Astrocyte (in vitro differentiated cells and primary cell): ENCODE measurements at places on chromosomes 7 and 10. TPM values are rescaled to one million over a fixed set of nuclear protein-coding genes. Genes with fewer than 3 reads are reported as not detected.

DNA sequence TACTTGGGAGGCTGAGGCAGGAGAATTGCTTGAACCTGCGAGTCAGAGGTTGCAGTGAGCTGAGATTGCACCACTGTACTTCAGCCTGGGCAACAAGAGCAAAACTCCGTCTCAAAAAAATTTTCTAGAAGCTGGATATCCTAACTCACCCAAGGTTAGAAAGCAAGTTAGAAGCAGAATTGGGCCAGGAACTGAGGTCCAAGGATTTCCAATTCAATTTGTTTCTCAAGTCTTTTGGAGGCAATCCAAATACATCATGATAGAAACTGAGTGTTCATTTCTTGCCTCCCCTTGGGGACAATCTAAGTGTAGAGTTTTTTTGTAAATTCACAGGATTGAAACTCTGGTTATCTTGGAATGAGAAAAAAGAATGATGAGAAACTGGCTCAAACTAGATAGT is 45.5 kb downstream of the LAMB1 start:
- no peak for DNase-seq
- no peak overlapping the region for H3K27ac ChIP-seq
- H3K27me3 ChIP-seq: no peaks in the 10 kb centered on the region
- H3K4me3 ChIP-seq: no peak overlapping the region

DNA sequence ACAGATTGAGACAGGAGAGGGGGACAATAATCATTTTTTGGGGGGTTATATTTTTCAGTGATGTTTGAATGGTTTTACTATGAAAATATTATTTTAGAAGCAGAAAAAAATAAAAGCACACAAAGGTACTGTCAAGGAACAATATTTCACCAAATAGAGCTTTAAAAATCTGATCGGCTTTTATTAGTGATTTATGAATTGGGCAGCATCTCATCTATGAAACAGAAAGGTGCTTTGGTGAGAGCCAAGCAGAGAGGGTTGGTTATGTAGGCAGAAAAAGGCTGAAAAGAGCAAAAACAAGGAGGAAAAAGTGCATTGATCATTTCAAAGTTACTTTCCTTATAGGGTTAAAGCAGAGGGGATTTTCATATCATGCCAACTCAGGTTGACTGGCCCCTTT is 26.4 kb upstream of the CPA2 start:
- no peaks in the 10 kb centered on the region for H3K36me3 ChIP-seq
- no peak overlapping the region for H3K27ac ChIP-seq
- no peak overlapping the region for H3K4me3 ChIP-seq
- no peaks in the 10 kb centered on the region for H3K27me3 ChIP-seq
- no peak for DNase-seq

- H3K27ac ChIP-seq: no peak overlapping the region
- H3K27me3 ChIP-seq: peaks cover 88% of the 10 kb centered on the region
- peak; percentile 3 for DNase-seq
- H3K36me3 ChIP-seq: no peaks in the 10 kb centered on the region
Observed at GRCh38 chr7:155375337-155376277, 77.9 kb downstream of the INSIG1 start.

GRCh38 chr10:29254123-29255046 is 34.5 kb upstream of the LYZL1 start:
- H3K4me3 ChIP-seq: no peak overlapping the region
- peaks cover under 1% of the 10 kb centered on the region for H3K27me3 ChIP-seq
- peak overlapping the region; percentile 53 for H3K27ac ChIP-seq
- H3K4me1 ChIP-seq: peaks cover 43% of the 10 kb centered on the region
- H3K36me3 ChIP-seq: no peaks in the 10 kb centered on the region
- DNase-seq: peak; percentile 73

DNA sequence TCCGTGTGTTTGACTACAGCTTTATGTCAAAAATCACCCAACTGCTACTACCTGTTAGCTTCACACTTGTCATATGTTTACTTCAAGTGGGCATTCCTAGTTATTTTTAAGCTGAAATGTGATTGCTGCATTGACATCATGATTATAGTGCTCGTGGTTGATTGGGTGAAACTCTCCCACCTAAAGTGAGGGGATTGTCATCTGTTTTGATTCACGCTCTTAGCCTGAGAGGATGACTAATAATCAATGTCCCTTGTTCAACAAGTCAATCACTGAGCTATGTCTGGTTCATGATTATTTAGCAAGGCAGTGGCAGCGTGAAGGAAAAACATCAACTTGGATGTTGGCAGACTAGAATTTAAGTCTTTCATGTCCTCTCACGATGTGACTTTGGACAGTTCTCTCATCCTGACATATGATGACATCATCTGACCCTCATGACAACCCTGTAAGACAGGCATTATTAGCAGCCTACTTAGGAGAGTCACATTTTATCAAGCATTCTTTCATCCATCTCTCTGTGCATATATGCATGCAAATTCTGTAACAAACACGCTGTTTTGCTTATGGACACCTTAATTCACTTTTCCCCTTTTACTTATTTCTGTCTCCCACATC is 352.6 kb upstream of the ZMIZ1 start:
- DNase-seq: no peak
- peaks cover 3% of the 10 kb centered on the region for H3K27me3 ChIP-seq
- H3K27ac ChIP-seq: no peak overlapping the region
- H3K36me3 ChIP-seq: no peaks in the 10 kb centered on the region
- peaks cover 13% of the 10 kb centered on the region for H3K4me1 ChIP-seq

GRCh38 chr7:38674513-38674912 is 43.3 kb upstream of the AMPH start:
- H3K4me3 ChIP-seq: no peak overlapping the region
- no peak for DNase-seq
- no peaks in the 10 kb centered on the region for H3K27me3 ChIP-seq
- H3K36me3 ChIP-seq: no peaks in the 10 kb centered on the region

GRCh38 chr10:78286186-78286585 is 252.5 kb downstream of the RPS24 start:
- no peaks in the 10 kb centered on the region for H3K36me3 ChIP-seq
- H3K27me3 ChIP-seq: peaks cover 14% of the 10 kb centered on the region
- no peaks in the 10 kb centered on the region for H3K4me1 ChIP-seq
- H3K27ac ChIP-seq: no peak overlapping the region

DNA sequence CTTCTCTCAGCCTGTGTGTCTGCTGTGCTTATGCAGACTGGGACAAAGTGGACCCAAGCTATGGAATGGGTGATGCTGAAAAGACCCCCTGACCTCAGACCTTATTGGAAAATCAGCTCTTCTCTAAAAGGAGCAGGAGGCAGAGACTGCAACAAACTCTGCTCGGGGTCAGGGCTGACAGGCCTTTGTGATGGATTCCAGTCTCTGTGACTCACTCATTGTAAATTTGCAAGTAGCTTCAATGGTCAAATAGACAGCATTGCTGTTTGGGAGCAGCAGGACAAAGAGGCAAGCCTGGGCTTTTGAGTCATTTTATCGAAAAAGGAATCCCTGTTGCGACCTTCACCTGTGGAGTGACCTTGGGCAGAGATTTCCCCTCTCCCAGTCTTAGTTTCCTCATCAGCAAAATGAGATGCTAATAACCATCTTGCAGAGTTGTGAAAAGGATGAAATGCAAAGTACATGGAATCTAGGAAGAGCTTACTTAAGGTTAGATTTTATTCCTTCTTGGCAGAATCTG is 26.1 kb upstream of the GPR26 start:
- no peaks in the 10 kb centered on the region for H3K27me3 ChIP-seq
- H3K4me3 ChIP-seq: no peak overlapping the region
- DNase-seq: no peak
- H3K4me1 ChIP-seq: no peaks in the 10 kb centered on the region

GRCh38 chr10:4291990-4292389 is 507.0 kb upstream of the KLF6 start:
- H3K4me1 ChIP-seq: no peaks in the 10 kb centered on the region
- DNase-seq: no peak
- no peaks in the 10 kb centered on the region for H3K27me3 ChIP-seq
- no peak overlapping the region for H3K4me3 ChIP-seq
- no peak overlapping the region for H3K27ac ChIP-seq

GRCh38 chr7:22561895-22562593 is 62.1 kb upstream of the STEAP1B start:
- H3K36me3 ChIP-seq: no peaks in the 10 kb centered on the region
- peak overlapping the region; percentile 99 for H3K27ac ChIP-seq
- peak overlapping the region; percentile 41 for H3K4me3 ChIP-seq
- no peaks in the 10 kb centered on the region for H3K27me3 ChIP-seq
- peak; percentile 54 for DNase-seq

DNA sequence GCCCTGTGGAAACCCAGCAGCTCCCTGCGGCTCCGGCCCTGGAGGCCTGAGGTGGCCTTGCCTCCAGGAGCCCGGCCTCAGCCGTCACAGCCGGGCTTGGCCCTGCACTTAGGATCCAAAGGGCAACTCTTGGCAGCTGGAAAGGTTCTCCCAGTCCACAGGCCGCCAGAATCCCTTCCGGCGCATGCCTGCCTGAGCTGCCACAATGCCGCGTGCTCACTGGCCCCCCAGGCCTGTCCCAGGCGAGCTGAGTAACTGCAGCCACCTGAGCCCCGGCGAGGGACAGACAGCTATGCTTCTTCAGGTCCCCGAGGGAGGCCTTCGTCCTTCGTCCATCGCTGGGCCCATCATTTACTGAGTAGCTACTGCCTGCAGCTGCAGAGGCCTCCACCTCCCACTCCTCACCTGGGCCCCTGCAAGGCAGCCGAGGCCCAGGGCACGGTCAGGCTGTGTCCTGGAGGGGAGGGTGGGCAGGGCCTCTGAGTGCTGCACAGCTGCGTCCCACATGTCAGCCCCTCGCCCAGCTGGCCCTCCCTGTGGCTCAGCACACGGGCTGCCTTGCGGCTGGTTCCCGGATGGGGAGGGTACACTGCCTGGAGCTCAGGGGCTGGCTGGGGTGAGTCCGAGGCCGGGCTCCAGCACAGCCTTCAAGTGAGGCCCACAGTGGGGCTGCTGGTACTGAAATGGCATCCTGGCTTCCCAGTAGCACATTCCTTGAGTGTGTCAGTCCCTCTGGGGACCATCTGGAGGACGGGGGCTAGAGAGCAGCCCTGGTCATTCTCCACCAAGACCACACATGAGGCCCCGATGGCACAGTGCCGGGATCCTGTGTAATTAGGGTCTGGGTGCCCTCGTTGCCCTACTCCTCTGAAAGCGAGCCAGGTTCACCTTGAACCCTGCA is 172.5 kb downstream of the ELFN1 start:
- no peak overlapping the region for H3K27ac ChIP-seq
- DNase-seq: no peak
- no peak overlapping the region for H3K4me3 ChIP-seq
- H3K36me3 ChIP-seq: no peaks in the 10 kb centered on the region
- H3K27me3 ChIP-seq: no peaks in the 10 kb centered on the region

GRCh38 chr10:22315455-22316285 is 518 bp upstream of the COMMD3 start:
- H3K4me3 ChIP-seq: peak overlapping the region; percentile 84
- H3K27ac ChIP-seq: peak overlapping the region; percentile 80
- peaks cover 14% of the 10 kb centered on the region for H3K4me1 ChIP-seq
- no peaks in the 10 kb centered on the region for H3K27me3 ChIP-seq
- no peaks in the 10 kb centered on the region for H3K36me3 ChIP-seq

The HSPA14 gene
- total RNA-seq: 12.8 and 13.3 TPM in 2 replicates

The MYH16 gene
- total RNA-seq: 0.11 and 0.24 TPM in 2 replicates

The LEP gene
- total RNA-seq: not detected in 2 replicates

The AGMO gene
- 0.34 and 0.41 TPM in 2 replicates for total RNA-seq

The UPK3BL2 gene
- total RNA-seq: 3.3 and 3.4 TPM in 2 replicates

The ASB10 gene
- not detected in 2 replicates for total RNA-seq
